ENCODE measurements at places on chromosomes 6 and 20.

DNA sequence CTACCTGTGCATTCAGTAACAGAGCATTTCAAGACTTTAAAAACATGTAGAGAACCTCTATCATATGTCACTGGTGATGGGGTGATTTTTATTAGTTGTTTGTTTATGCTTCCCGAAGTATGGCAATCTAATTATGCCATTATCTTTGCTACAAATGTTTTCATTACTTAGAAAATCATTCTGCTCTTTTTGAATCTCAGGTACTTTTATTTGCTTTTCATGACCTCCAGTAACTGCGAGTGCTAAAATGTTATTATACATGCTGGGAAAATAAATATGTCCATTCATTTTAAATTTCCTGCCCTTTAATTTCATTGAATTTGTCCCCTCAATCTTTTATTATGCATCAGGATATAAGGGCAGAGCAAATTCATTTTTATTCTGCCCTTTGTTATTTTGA lies 515.7 kb downstream of the NKAIN2 start:
- no peak for DNase-seq

- no peak for DNase-seq
Measured at GRCh38 chr20:17799575-17800227, 99.9 kb downstream of the BANF2 start.

DNA sequence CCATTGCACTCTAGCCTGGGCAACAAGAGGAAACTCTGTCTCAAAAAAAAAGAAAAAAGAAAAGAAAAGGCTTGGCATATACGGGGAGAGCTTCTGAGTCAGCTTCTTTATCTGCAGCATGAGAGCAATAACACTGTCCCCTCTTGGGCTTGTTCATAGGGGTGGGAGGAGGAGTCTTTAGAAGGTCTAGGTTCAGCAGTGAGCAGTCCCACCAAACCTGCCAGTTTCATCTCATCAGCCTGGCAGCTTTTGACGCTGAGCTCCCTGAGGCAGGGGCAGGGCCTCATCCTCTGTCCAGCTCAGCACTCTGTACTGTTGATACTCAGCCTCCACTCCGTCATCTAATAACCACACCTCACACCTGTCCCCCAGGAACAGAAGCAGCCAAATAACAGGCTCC lies 5.6 kb upstream of the C6orf132 start:
- DNase-seq: no peak

- DNase-seq: no peak
Measured at GRCh38 chr20:35788796-35789195, 17.0 kb downstream of the PHF20 start.

GRCh38 chr20:13098720-13099355 lies 90.1 kb downstream of the SPTLC3 start:
- no peak for DNase-seq

DNA sequence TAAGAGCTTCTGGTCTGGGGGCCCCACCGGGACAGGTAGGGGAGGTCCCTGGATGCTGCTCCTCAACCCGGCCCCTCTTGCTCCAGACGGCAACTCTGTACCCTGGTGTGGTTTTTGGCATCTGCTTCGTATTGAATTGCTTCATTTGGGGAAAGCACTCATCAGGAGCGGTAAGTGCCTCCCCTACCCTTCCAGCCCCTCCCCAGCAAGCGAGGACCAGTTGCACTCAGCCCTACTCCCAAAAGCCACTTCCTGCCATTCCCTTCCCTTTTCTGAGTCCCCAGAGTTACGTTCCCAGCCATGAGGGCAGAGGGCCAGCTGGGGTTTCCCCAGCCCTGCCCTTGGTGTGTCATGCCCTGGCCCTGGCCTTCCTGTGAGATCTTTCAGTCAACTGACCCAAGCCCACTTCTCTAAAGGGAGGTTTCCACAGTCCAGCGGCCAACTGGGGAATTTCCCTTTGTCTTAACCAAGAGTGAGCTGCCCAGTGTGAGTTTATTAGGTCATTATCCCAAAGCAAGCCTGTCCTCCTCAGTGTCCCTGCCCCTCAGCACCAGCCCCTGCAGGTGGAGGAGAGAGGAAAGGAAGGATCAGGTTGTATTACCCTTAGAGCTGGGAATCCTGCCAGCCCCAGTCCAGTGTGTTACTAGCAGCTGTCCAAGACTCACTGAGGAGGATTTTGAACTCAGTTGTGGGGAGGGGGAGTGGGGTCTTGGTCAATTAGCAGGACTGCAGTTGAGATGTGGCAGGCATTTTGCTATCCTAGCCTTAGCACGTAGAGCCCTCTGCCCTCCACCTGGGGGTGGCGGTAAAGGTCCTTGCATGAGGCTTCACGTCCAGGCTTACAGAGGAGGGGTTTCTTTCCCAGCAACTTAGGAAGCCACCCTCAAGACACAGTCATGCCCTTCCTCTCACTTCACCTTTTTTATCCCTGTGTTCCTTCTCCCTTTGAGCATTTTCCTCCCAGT lies 45.8 kb downstream of the TM9SF4 start:
- DNase-seq: peak; percentile 35

DNA sequence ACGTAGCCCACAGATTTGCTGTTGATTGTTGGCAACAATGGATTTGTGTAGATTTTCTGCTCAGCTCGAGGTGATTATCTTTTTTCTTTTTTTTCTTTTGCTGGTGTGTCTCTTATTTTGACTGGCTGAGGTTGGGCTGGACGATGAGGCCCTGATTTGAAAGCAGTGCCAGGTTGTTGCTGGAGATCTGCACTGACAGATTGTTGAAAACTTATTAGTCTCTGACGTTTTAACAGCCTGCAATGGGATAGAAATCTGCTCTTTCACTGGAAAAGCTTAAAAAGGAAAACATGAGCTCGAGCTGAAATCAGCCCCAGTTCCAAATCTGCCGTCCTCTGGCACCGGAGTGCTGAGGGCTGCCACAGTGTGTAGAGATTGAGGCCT lies 87.7 kb downstream of the PDE7B start:
- no peak for DNase-seq

DNA sequence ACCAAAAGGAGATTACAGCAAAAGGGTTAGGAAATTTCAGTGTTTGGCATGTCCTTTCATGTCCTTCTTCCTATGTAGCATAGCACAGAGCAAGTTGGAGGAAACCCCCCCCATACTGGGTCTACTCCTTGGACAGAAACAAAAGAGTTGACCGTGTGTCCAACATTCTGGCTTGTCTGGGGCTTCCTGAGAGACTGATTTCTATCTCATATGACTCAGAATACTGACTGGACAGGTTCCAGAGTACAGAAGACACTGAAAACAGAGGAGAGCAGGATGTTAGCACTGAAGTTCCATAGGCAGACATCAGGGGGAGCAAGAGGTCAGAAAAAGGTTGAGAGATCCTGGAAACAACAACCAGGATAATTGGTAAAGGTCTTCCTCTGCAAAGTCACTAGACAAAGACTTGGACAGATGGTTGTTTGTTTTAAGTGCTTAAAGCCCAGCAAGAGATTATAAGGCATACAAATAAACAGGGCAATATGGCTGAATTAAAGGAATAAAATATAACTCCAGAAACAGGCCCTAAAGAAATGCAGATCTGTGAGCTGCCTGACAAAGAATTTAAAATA lies 48.4 kb downstream of the USP49 start:
- peak; percentile 71 for DNase-seq
